Bronchial smooth muscle cell (primary cell): ENCODE measurements at places on chromosomes 3 and 15. TPM values are rescaled to one million over a fixed set of nuclear protein-coding genes. Genes with fewer than 3 reads are reported as not detected.

Gene ANKRD63
- not detected in 2 replicates for total RNA-seq

Gene NEK11
- total RNA-seq, result 8.4 and 12.1 TPM in 2 replicates

Gene SPINK8
- not detected in 2 replicates for total RNA-seq

Gene CDHR4
- 0.16 and 0.43 TPM in 2 replicates for total RNA-seq

Gene C2CD4A
- not detected in 2 replicates for total RNA-seq

Gene TGM5
- not detected in 2 replicates for total RNA-seq

Gene ADAMTS9
- total RNA-seq, result 0.16 and 0.26 TPM in 2 replicates
